SJSA1 (cell line): ENCODE measurements at places on chromosomes 5 and 9. TPM values are rescaled to one million over a fixed set of nuclear protein-coding genes. Genes with fewer than 3 reads are reported as not detected.

- DNase-seq, result peak; percentile 11
Measured at GRCh38 chr5:35815089-35815936, 41.4 kb upstream of the IL7R start.

DNA sequence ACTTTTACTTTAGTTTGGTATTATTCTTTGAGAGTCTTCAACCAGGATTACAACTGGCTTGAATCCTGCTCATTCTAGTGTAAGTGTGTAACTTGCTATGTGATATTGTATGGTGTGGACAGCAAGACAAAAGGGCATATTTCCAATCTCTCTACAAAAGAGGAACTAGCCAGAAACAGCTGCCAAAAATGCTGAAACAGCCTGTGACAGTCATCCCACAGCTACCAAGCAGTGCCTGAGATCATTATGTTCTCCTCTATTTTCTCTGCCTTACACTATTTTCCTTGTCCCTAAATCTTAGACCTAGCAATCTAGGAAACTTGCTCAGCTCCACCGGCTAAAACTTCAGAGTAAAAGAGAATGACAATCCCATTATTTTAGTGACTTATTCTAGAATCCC lies 42.8 kb downstream of the WDR41 start:
- DNase-seq, result no peak

GRCh38 chr5:159139802-159140201 lies 40.1 kb upstream of the EBF1 start:
- no peak for DNase-seq

- DNase-seq, result no peak
Measured at GRCh38 chr9:38086496-38086895, 17.5 kb upstream of the SHB start.

DNA sequence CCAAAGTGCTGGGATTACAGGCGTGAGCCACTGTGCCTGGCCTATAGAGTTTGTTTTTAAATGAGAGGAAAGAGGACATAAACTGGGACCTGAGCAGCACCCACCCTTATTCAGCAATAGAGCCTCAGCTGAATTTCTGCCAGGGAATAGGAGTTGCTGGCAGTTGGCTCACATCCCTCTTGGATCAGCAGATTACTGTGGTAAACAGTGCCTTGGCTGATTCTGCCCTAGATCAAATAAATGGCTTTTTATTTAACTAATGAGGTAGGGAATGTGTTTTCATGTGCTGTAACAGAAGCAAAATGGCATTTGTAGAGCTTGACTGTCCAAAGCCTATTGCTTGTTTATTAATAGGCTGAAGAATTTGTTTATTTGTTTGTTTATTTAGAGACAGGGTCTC lies 2.1 kb downstream of the ARHGEF37 start:
- DNase-seq, result no peak

- no peak for DNase-seq
Measured at GRCh38 chr9:80191108-80191507, 619.3 kb downstream of the TLE4 start.

GRCh38 chr9:117290856-117291622 lies 123.8 kb downstream of the ASTN2 start:
- no peak for DNase-seq

DNA sequence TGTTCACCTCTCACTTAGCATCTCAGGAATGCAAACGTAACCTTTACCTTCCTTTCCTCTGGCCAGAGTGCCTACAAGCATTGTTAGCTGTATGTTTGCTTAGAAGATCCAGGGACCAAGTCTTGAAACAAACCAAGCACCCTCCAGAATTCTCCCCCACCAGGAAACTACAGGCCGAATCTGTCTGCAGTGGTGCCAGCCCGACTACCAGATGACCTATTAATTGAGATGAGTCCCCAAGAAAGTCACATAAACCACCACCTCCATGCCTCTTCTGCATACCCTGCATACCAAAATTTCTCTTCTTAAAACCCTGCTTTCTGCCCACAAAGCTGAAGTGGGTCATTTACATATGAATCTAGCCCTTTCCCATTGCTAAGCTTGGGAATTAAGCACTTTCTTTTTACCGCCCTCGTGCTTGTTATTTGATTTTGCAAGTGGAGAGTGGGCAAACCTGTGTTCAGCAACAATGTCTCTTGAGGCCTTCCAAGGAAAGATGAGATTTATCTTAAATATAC lies 1239.1 kb downstream of the CDH12 start:
- no peak for DNase-seq

- DNase-seq, result no peak
Measured at GRCh38 chr5:67063055-67063454, 133.5 kb downstream of the CD180 start.

DNA sequence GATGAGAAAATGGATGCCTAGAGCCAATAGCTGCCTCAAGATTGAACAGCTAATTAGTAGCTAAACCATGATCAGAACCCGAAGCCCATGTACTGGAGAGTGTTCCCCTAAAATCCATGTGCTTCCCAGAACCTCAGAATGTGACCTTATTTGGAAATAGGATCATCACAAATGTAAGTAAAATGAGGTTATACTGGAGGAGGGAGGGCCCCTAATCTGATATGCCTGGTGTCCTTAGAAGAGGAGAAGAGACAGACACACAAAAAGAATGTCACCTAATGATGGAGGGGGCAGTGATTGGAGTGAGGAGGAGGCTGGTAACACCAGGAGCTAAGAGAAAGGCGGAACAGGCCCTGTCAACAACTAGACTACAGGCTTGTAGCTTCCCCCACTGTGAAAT lies 41.3 kb upstream of the FBP1 start:
- DNase-seq, result no peak

DNA sequence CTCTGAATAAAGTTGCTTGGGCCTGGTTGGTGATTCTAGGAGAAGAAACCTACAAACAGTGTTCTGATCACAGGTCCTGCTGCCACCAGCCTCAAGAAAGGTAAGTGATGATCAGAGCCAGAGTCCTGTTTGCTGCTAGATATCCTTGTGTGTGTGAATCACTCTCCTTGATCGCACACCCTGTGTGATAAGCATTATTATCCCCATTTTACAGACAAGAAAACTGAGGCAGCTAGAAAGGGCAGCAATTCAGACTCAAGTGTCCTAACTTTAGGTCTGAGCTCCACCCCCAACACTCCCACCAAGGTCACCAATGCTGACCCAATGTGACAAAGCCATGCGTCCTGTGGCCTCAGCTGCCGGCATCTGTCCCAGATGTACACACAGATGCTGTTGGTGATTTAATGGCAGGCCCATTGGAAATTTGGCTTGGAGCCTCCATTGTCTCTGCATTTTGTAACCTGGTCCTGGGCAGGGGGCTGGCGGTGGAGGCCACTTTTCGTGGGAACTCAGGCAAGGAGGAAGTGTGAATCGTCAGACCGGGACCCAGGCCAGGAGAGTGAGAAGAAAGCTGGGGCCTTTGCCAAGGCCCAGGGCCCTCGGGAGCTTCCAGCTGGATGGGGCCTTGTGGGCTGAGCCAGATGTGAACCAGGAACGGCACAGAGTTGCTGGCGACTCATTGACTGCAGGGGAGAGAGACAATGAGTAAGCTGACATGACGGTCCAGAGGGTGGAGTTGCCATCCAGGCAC lies 29.8 kb upstream of the GGTA1 start:
- no peak for DNase-seq

- DNase-seq, result no peak
Measured at GRCh38 chr5:40774623-40775022, 18.9 kb upstream of the TTC33 start.

- DNase-seq, result no peak
Measured at GRCh38 chr9:89412541-89412940, 85.4 kb downstream of the SEMA4D start.

DNA sequence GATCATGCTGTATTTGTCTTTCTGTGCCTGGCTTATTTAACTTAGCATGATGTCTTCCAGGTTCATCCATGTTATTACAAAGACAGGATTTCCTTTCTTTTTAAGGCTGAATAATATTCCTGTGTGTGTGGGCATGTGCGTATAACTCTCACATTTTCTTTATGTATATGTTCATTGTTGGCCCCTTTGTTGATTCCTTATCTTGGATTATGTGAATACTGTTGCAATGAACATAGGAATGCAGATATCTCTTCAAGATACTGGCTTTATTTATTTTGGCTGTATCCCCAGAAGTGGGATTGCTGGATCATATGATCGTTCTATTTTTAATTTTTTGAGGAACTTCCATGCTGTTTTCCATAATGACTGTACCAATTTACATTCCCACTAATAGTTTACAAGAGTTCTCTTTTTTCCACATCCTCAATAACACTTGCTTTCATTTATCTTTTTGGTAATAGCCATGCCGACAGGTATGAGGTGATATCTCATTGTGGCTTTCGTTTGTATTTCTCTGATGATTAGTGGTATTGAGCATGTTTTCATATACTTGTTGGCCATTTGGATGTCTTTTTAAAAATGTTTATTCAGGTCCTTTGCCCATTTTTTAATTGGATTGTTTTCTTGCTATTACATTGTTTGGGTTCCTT lies 38.0 kb downstream of the CREBRF start:
- peak; percentile 71 for DNase-seq

GRCh38 chr5:139068494-139069151 lies 129.5 kb downstream of the SIL1 start:
- DNase-seq, result no peak

Gene SLC27A6
- 2.9 and 3.2 TPM in 2 replicates for total RNA-seq

Gene FRMPD1
- not detected in 2 replicates for total RNA-seq

Gene ZNF367
- 45.4 and 55.5 TPM in 2 replicates for total RNA-seq

Gene PCDHGC4
- total RNA-seq, result 0.22 and 0.39 TPM in 2 replicates

Gene RGS7BP
- total RNA-seq, result 0.03 TPM in 1 of 2 replicates, not detected in the other

Gene MAMDC4
- 0.42 and 1.0 TPM in 2 replicates for total RNA-seq

Gene SPATA31D4
- not detected in 2 replicates for total RNA-seq
